Pancreas (tissue), 10 donors: ENCODE measurements at places on chromosomes 6 and 20. TPM values are rescaled to one million over a fixed set of nuclear protein-coding genes. Genes with fewer than 3 reads are reported as not detected.

- no peak for DNase-seq
Measured at GRCh38 chr6:4169028-4169789, 33.8 kb upstream of the ECI2 start.

- no peak for DNase-seq
Measured at GRCh38 chr6:111173341-111173740, 86.0 kb downstream of the SLC16A10 start.

- DNase-seq, result no peak
Measured at GRCh38 chr20:49808753-49809152, 3.9 kb upstream of the SLC9A8 start.

The HLA-DRA gene
- total RNA-seq, result 19.9 TPM

DNA sequence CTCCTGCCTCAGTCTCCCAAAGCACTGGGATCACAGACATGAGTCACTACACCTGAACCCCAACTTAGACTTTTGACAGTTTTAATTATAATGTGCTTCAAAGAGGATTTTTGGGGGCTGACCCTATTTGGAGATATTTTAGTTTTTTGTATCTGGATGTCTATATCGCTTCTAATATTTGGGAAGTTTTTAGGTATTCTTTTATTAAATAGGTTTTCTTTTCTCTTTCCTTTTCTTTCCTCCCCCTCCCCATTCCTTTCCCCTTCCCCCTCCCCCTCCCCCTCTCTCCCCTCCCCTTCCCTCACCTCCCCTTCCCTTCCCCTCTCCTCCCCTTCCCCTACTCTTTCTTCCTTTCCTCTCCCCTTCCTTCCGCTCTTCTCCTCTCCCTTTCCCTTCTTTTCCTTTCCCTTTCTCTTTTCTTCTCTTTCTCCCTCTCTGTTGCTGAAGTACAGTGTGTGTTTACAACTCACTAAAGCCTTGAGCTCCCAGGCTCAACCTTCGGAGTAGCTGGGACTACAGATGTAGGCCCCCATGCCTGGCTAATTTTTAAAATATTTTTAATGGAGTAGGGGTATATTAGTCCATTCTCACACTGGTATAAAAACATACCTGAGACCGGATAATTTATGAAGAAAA lies 24.4 kb upstream of the NKX2-4 start:
- no peak for DNase-seq

The SRMS gene
- not detected for total RNA-seq

- DNase-seq, result no peak
Measured at GRCh38 chr6:155461556-155461955, 5.9 kb upstream of the NOX3 start.

DNA sequence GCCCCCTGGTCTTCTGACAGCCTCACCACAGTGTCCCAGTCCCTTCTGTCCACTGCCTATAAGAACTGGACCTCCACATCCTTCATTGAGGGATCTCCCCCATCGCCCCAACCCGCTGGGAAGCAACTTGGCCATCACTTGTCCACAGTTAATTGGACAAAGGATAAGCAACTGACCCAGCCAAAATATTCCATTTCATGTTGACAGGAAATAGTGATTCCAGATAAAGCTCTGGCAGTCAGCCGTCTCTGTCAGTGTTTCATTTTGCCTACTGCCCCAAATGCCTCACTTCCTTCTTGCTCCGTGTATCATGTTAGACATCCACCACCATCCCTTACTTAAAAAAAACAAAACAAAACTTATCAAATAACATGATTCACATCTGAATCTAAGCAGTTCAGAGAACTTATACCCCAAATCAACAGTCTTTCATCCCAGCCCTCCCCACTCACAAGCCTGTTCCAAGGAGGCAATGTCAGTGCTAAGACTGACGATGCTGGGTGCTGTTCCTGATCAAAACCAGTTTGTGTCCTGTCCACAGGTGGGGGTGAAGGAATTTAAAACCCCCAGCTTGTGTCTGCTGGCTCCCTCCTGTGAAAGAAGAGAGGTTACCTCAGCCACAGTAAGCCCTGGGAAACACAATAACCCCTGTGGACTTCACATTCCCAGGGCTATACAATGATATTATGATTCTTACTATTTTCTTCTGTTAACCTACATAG lies 162.5 kb downstream of the WDR27 start:
- no peak for DNase-seq

The DPPA5 gene
- total RNA-seq, result not detected

- no peak for DNase-seq
Measured at GRCh38 chr6:169051371-169051770, 202.3 kb downstream of the THBS2 start.

The LINC00237 gene
- total RNA-seq, result not detected

- DNase-seq, result no peak
Measured at GRCh38 chr6:36539814-36540568, 7.3 kb downstream of the STK38 start.

The NRSN1 gene
- 0.16 TPM for total RNA-seq

The RIPPLY2 gene
- 0.28 TPM for total RNA-seq

DNA sequence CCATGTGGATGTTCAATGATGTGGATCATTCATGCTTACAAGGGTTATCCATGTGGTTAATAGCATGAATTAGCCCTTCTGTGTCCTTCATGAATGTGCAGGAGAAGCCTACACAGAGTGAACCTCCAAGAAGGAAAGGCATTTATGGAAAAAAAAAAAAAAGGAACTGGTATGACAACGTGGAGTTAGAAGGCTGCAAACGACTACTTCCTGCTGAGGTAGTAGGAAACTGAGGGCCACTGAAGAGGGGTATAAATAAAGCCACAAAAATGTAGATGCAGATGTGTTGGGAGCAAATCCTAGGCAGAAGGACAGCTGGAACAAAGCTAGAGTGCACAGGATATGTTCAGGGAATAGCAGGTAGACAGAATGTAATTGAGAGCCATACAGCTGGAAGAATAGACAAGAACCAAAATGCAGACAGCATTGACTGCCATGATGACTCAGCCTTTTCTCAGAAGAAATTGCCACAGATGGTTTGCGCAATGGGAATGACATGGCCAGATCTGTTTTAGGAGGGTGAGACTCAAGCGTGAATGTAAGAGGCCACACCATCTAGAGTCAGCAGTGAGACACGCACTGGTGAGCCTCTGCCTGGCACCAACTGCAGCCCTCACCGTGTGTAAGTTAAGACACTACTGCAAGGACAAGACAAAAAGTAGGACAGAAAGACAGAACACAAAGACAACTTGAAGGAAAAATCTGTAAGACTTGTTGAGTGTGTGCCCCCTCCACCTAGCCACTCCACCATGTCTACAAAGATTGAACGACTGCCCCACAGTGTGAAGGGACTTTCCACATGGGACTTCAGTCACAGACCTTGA lies 79.8 kb downstream of the KIF13A start:
- peak; percentile 30 for DNase-seq
